ENCODE measurements at places on chromosomes 11 and 22.

DNA sequence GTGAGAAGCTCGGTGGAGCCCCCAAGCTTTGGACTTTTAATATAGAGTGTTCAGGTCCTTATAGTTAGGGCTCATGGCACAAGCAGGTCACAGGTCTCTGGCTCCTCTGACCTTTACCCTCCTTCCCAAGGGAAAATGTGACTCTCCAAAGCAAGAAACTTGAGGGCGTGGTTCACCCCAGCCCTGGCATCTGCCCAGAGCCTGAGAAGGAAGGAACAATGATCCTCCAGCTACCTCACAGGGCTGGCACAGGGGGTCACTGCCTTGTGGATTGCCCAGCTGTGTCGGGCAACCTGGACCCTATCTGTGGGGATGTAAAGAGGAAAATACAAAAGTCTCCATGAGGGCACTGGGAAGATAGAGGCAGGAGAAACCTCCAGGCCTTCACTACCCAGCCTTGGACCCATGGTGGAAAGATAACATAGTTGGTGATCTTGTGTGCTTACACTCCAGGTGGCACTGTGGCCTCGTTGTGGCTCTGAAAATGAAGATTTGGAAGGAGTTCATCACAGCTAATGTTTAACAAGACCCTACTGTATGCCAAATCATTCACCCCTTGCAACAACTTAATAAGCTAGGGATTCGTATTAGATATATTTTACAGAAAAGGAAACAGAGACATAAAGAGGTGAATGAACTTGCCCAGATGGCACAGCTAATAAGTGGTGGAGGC, 3.8 kb upstream of the ZNF195 start:
- DNase-seq: no peak

GRCh38 chr11:44533921-44534711, 31.3 kb upstream of the CD82 start:
- no peak for DNase-seq

- DNase-seq: no peak
Measured at GRCh38 chr11:8624698-8625097, 30.7 kb upstream of the STK33 start.

- peak; percentile 86 for DNase-seq
Measured at GRCh38 chr22:30290342-30291057, 1.2 kb upstream of the CASTOR1 start.

- DNase-seq: no peak
Measured at GRCh38 chr11:32899438-32899837, 6.8 kb downstream of the QSER1 start.

GRCh38 chr11:59254286-59254685, 41.6 kb upstream of the MPEG1 start:
- no peak for DNase-seq

- DNase-seq: no peak
Measured at GRCh38 chr11:112719736-112720525, 241.3 kb upstream of the NCAM1 start.

Measured in mesendoderm (in vitro differentiated cells).